NCI-H1105 treated with DMSO at 0.1 percent for 48 hours (cell line): ENCODE measurements at places on chromosomes 12 and 14.

- DNase-seq: no peak
Measured at GRCh38 chr12:107236824-107237511, 143.6 kb upstream of the CRY1 start.

GRCh38 chr12:10364815-10365622 is 24.8 kb downstream of the KLRK1 start:
- DNase-seq: peak; percentile 94

- no peak for DNase-seq
Measured at GRCh38 chr12:102993537-102993936, 36.1 kb downstream of the ASCL1 start.

DNA sequence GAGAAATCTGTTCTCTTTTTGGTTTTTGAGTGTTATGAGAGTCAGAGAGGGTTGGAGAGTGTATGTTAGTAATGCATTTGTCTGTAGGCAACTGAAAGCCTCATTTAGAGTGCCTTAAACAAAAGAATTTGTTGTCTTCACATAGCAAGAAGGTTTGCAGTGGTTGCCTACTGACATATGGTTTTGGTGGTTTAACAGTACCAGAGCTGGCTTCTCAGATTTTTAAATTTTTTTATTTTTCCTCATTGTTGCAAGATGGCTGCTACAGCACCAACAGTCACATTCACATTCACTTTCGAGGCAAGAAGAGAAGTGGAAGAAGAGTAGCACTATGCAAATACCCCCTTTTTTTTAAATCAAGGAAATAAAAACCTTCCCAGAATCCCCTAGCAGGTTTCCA is 106.5 kb downstream of the ADCK1 start:
- no peak for DNase-seq

GRCh38 chr14:89093083-89093730 is 268.8 kb downstream of the TTC8 start:
- no peak for DNase-seq

GRCh38 chr12:14810167-14810952 is 3.6 kb downstream of the SMCO3 start:
- DNase-seq: no peak

- DNase-seq: no peak
Measured at GRCh38 chr14:73924337-73924736, 25.6 kb downstream of the FAM161B start.

- DNase-seq: no peak
Measured at GRCh38 chr12:30450872-30451271, 244.8 kb downstream of the IPO8 start.

- DNase-seq: no peak
Measured at GRCh38 chr12:64278421-64278820, 56.3 kb upstream of the KICS2 start.

DNA sequence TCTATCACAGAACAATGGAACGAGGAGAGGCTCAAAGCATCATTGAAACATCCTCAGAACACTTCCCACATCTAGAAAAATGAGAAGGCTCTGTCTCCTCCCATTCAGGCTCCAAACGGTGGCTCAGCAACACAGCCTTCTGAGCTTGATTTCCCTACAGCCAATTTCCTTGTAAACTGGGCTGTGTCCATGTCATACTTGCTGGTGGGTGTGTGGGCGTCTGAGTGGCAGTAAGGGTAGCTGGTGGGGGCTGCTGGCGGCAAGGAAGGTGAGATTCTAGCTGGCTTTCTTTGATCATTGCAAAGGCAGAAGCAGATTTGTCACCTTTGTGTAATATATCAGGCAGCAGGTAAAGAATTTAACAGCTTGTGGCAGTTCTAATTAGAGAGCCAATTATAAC is 163.7 kb downstream of the CALM1 start:
- no peak for DNase-seq

GRCh38 chr14:68753690-68754089 is 39.2 kb downstream of the ZFP36L1 start:
- DNase-seq: no peak

- no peak for DNase-seq
Measured at GRCh38 chr14:55914771-55915170, 203.4 kb upstream of the PELI2 start.

- peak; percentile 41 for DNase-seq
Measured at GRCh38 chr12:132163041-132163910, 19.0 kb downstream of the NOC4L start.

- DNase-seq: no peak
Measured at GRCh38 chr12:60269611-60270269, 673.9 kb downstream of the SLC16A7 start.

- no peak for DNase-seq
Measured at GRCh38 chr12:24993793-24994192, 44.9 kb upstream of the BCAT1 start.

DNA sequence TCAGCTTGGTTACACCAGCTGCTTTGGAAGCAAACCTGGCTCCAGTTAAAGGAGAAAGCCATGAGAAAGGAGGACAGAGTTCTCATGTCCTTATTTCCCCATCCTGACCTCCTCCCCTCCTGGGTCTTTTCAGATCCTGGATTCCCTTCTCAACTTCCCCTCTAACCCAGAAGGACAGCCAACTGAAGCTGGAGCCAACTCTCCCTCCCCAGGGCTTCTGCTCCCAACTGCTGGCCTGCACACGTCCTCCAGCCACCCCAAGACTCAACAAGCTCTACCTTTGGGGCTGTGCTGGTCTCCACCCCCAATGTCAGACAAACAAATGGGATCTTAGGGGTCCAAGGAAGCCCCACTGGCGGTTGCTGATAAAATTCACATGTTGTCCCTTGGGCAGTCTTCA is 651.1 kb upstream of the TBX3 start:
- DNase-seq: no peak

DNA sequence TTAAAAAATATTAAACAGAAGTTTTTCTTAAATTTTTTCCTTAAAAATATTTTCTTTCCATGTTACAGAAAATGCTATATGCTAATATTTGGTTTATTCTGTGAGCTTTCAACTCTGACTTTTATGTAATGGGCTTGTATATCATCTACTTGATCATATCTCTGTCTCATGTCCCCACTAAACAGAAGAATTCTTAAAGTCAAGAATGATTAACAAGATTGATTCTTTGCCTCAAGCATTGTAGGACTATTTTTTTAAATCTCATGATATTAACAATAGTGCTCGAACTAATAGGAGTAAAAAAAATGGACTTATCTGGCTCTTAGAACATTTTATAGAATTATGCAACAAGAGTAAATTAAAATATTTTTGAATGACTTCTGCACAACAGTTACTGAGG is 206.3 kb downstream of the C12orf50 start:
- no peak for DNase-seq
